ENCODE measurements at places on chromosomes 7 and 10. TPM values are rescaled to one million over a fixed set of nuclear protein-coding genes. Genes with fewer than 3 reads are reported as not detected.

- H3K27ac ChIP-seq, result no peak overlapping the region
- H3K36me3 ChIP-seq, result no peaks in the 10 kb centered on the region
- no peaks in the 10 kb centered on the region for H3K27me3 ChIP-seq
- DNase-seq, result no peak
- peaks cover 8% of the 10 kb centered on the region for H3K4me1 ChIP-seq
- no peak overlapping the region for H3K4me3 ChIP-seq
Observed at GRCh38 chr10:50398381-50398780, 147.1 kb upstream of the ASAH2 start.

GRCh38 chr7:138880881-138881578 is 83.0 kb upstream of the ATP6V0A4 start:
- no peak overlapping the region for H3K4me3 ChIP-seq
- no peak for DNase-seq
- no peaks in the 10 kb centered on the region for H3K36me3 ChIP-seq
- H3K27ac ChIP-seq, result no peak overlapping the region
- H3K27me3 ChIP-seq, result no peaks in the 10 kb centered on the region

DNA sequence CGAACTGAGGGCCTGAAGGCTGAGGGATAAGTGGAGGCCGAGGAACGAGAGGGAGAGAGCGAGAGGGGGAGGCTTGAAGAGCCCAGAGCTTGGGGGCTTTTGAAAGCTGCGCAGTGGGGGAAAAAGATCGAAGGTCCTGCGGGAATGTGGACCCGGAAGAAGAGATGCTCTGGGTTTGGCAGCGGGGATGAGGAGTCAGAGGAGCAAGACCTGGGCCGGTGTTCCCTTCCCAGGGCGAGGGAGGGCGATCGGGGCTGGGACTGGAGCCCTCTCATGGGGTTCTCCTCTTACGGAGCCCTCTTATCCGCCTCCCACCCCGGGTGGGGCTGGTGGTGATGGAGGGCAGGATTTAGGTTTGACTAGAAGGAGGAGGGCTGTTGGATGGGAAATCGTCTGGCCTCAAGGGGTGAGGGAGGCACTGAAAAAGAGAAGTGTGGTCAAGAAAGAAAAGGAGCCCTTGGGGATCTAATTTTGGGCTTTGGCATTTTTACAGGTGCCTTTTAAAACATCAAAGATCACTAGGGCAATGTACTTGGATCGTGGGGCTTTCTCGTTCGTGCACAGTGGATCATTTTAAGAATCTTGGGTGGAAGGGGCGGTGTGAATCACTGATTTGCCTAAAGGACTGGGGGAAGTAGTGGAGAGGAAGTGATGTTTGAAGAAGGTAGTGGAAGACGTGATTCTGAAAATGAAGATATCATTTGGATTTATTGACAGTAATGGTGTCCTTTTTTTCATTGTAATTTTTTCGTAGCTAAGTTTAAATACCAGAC is 637 bp downstream of the SAMD8 start:
- no peaks in the 10 kb centered on the region for H3K27me3 ChIP-seq
- peak; percentile 26 for DNase-seq
- peak overlapping the region; percentile 99 for H3K27ac ChIP-seq
- H3K36me3 ChIP-seq, result no peaks in the 10 kb centered on the region
- H3K4me3 ChIP-seq, result peak overlapping the region; percentile 86

GRCh38 chr7:111026806-111027205 is 64.1 kb upstream of the LRRN3 start:
- no peak overlapping the region for H3K4me3 ChIP-seq
- H3K4me1 ChIP-seq, result peaks cover 13% of the 10 kb centered on the region
- DNase-seq, result no peak
- H3K27me3 ChIP-seq, result no peaks in the 10 kb centered on the region

GRCh38 chr7:22397981-22398380 is 41.0 kb upstream of the RAPGEF5 start:
- H3K27ac ChIP-seq, result no peak overlapping the region
- H3K27me3 ChIP-seq, result no peaks in the 10 kb centered on the region

DNA sequence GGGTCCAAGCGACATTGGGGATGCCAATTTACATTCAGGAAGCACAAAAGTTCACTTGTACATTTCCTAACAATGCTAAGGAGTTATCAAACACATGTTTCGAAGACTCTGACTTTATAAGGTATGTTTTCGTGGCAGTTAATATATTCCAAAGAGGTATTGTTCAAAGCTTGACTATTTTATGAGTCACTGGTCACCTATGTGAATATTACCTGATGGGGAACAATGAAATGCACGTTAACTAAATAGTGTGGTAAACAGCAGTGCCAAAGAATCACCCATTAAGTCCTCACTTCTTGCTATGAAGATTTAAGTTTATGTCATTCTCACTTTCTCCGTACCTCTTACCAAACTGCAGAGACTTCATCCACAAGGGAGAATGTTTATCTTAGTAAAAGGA is 550.2 kb downstream of the SORCS1 start:
- H3K27me3 ChIP-seq, result no peaks in the 10 kb centered on the region
- no peak overlapping the region for H3K27ac ChIP-seq
- DNase-seq, result no peak
- no peaks in the 10 kb centered on the region for H3K36me3 ChIP-seq
- no peaks in the 10 kb centered on the region for H3K4me1 ChIP-seq

- no peaks in the 10 kb centered on the region for H3K27me3 ChIP-seq
- H3K27ac ChIP-seq, result no peak overlapping the region
- H3K4me1 ChIP-seq, result peaks cover 27% of the 10 kb centered on the region
Observed at GRCh38 chr7:41954976-41955375, 252.1 kb upstream of the INHBA start.

DNA sequence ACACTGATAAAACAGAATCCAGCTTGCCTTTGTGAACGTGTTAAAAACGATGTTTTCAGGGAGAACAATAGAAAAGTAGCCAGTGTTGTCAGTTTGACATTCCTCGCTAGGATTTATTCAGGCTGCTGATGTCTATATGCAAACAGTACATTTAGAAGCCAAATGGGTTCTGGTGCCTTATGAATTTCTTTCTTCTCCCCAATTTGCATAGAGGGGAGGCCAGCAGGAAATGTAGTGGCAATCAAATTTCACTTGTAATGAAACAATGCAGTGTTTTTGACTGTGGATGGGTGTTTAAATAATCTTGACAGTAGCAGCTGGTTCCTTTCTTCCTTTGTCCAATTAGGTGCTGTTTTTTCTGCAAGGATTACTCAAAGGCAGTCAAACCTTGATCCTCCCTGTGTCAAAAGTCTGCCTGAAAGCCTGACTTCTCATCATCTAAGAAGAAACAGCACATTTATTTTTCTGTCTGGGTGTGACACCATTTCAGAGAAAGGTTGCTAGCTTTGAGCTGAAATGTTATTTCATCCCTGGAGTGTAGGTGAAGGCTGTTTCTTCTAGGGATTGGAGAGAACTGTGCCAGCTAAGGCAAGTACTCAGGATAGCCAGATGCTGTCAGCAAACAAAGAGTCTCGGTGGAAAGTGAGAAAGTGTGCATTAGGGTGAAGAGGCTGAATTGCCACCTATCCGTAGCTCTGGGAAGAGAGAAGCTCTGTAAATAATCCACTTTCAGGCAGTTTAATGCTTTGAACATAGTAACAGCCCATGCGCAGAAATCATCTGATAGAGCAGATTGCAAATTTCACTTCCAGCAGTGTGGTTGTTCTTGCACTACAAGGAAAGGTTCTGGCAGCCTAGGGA is 36.6 kb upstream of the ZNRF2 start:
- H3K36me3 ChIP-seq, result no peaks in the 10 kb centered on the region
- peaks cover 7% of the 10 kb centered on the region for H3K4me1 ChIP-seq
- H3K27ac ChIP-seq, result no peak overlapping the region
- DNase-seq, result no peak
- no peaks in the 10 kb centered on the region for H3K27me3 ChIP-seq

DNA sequence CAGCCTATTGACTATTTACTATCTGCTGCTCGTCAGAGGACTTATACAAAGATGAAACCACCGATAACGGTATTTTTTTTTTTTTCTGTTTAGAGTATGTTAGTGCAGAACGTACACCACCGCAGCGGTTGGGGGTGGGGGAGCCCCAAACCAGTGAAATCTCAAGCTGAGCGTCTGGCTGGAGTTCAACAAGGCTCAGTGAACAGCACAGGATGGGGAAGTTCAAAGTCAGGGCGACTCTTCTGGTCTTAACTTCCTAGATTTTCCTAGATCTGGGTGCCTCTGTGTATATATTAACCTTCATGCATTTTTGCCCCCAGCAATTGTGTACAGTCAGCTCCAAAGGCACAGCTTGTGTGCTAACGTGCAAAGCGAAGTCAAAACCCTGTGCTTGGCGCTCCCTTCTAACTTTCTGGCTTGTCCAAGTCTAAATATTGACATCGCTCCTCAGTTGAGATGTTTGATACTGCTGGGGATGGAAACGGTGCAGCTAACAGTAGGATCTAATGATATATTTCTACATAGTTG is 1.1 kb downstream of the RHOBTB1 start:
- H3K27ac ChIP-seq, result peak overlapping the region; percentile 96
- peaks cover 34% of the 10 kb centered on the region for H3K4me1 ChIP-seq
- no peaks in the 10 kb centered on the region for H3K36me3 ChIP-seq

GRCh38 chr10:52128056-52128683 is 185.9 kb upstream of the DKK1 start:
- H3K4me1 ChIP-seq, result peaks cover 5% of the 10 kb centered on the region
- H3K27me3 ChIP-seq, result no peaks in the 10 kb centered on the region

DNA sequence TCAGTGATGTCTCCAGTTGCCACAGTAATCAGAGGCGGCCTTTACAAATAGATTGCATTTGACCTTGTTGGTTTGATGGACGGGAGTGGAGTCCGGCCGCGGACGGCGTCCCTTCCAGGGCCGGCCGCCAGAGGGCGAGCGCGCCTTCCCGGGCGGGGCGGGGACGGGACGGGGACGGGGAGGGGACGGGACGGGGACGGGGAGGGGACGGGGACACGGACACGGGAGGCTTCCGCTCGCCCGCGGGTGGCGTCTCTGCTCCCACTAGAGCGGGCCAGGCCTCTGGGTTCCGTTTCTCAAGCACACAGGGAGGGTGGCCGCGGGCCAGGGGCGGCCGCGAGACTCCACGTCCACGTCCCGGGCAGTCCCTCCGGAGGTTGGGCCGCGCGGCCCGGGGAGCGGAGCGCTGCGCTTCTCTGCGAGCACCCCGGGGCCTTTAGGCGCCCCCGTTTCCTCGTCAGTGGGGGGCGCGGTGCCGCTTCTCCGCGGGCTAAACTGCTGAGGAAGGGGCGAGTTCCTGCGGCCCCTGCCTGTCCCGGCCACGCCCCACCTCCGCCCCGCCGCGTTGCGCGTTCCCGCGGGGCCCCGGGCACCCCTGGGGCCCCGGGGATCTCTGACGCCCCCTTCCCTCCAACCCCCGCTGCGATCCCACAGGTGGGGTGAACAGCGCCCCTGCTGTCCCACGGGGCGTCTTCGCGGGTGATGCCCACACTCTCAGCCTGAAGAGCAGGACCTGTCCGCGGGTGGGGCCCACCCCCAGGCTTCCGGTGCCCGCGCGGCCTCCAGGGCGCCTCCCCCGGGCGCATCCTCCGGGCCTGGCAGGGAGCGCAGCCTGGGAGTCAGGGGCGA is 84.2 kb upstream of the MKI67 start:
- H3K36me3 ChIP-seq, result no peaks in the 10 kb centered on the region
- no peak for DNase-seq
- H3K27ac ChIP-seq, result peak overlapping the region; percentile 30

DNA sequence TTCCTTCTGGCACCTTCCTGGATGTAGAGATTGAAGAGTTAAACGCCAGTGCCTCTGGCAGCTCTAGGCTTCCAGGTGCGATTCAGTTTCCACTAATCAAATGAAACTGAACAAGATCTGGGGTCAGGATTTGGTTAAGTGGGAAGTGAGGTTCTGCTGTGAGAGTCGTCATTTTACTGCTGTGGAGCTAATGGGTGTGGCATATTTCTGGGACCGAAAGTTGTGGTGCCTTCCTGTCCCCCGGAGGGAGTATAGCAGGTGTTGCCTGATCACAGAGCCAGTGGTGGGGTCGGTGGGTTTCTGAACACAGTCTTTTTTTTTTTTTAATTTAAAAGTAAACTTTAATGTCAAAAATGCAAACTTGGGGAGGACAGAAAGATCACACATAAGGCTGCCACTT is 37.0 kb upstream of the JAKMIP3 start:
- no peaks in the 10 kb centered on the region for H3K36me3 ChIP-seq
- H3K27me3 ChIP-seq, result peaks cover 3% of the 10 kb centered on the region
- DNase-seq, result no peak
- H3K4me1 ChIP-seq, result no peaks in the 10 kb centered on the region
- H3K4me3 ChIP-seq, result no peak overlapping the region

DNA sequence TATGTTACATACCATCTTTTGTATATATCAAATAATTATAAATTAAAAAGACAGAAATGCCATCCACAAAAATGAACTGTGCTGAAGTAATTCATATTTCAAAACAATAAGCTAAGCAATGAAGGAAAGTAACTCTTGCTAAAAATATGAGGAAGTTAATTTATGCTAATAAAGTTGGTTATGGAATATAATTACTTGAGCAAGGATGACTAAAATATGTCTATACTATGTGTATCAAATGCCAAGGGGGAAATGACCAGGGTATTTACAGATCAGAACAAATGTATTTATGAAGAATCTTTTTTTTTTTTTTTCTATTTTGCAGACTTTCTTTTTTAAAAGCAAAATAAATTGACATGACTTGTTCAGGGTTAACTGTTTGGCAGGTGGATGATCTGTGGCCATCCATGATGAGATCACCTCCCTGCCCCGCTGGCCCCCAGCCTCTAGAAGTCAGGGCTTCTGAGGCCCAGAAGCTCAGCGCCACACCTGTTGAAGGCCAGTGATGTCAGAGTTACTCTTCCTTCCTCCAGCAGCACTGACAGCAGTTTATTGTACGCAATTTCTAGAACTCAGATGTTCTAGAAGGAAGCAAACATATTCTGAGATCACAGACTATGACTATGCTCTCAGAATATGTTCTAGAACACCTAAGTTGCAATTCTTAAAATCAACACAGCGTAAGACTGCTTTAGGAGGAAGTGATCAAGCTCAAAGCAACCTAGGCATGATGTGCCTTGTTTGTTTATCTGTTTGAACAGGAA is 196.1 kb upstream of the KLF14 start:
- H3K27me3 ChIP-seq, result no peaks in the 10 kb centered on the region
- peak overlapping the region; percentile 24 for H3K27ac ChIP-seq
- H3K4me1 ChIP-seq, result no peaks in the 10 kb centered on the region

- no peak overlapping the region for H3K27ac ChIP-seq
- H3K4me3 ChIP-seq, result no peak overlapping the region
- H3K36me3 ChIP-seq, result no peaks in the 10 kb centered on the region
- no peak for DNase-seq
- H3K4me1 ChIP-seq, result no peaks in the 10 kb centered on the region
- no peaks in the 10 kb centered on the region for H3K27me3 ChIP-seq
Observed at GRCh38 chr7:150876817-150877526, 24.7 kb downstream of the AOC1 start.

- H3K4me3 ChIP-seq, result no peak overlapping the region
- peaks cover 63% of the 10 kb centered on the region for H3K4me1 ChIP-seq
- no peaks in the 10 kb centered on the region for H3K27me3 ChIP-seq
- H3K27ac ChIP-seq, result no peak overlapping the region
- H3K36me3 ChIP-seq, result no peaks in the 10 kb centered on the region
- DNase-seq, result no peak
Observed at GRCh38 chr10:79409038-79409725, 36.2 kb downstream of the ZCCHC24 start.

GRCh38 chr10:62763155-62763554 is 41.4 kb upstream of the ADO start:
- no peak overlapping the region for H3K27ac ChIP-seq
- no peaks in the 10 kb centered on the region for H3K4me1 ChIP-seq
- no peak overlapping the region for H3K4me3 ChIP-seq
- no peaks in the 10 kb centered on the region for H3K27me3 ChIP-seq

Gene HOXA1
- total RNA-seq, result 3.1 TPM

Gene NPY4R2
- not detected for total RNA-seq

Gene TMEM196
- total RNA-seq, result not detected

Gene TAF3
- 8.2 TPM for total RNA-seq

Gene ZNF25
- 22.9 TPM for total RNA-seq

Gene CYP2C8
- total RNA-seq, result not detected

Gene PON1
- not detected for total RNA-seq

Gene OPN1SW
- not detected for total RNA-seq
